ENCODE measurements at places on chromosomes 11 and 22. TPM values are rescaled to one million over a fixed set of nuclear protein-coding genes. Genes with fewer than 3 reads are reported as not detected.

The ST3GAL4 gene
- total RNA-seq = 12.5 TPM

DNA sequence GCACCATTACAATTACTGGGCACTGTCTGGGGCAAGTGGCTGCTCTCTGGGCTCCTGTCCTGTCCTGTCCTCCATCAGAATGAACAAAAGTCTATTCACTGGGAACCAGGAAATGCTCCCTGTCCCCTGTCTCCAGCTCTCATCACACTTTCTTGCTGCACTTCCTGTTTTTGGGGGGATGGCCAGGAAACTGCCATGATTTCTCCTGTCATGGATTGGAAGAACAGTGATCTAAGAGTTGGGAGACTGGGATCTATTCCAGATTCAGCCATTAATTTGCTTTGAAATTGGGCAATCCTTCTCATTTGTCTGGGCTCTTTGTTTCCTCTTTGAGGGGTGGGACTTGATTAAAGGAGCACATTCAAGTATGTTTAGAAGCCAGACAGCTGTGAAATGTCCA, 61.4 kb upstream of the KIRREL3 start:
- H3K27me3 ChIP-seq = no peaks in the 10 kb centered on the region
- H3K4me1 ChIP-seq = no peaks in the 10 kb centered on the region
- H3K36me3 ChIP-seq = no peaks in the 10 kb centered on the region
- DNase-seq = no peak
- H3K27ac ChIP-seq = no peak overlapping the region

The CASP5 gene
- not detected for total RNA-seq

GRCh38 chr11:109527496-109527895, 105.5 kb downstream of the C11orf87 start:
- no peaks in the 10 kb centered on the region for H3K27me3 ChIP-seq
- no peak overlapping the region for H3K4me3 ChIP-seq
- DNase-seq = no peak
- H3K36me3 ChIP-seq = no peaks in the 10 kb centered on the region
- H3K4me1 ChIP-seq = no peaks in the 10 kb centered on the region

The OR2AG2 gene
- total RNA-seq = not detected

DNA sequence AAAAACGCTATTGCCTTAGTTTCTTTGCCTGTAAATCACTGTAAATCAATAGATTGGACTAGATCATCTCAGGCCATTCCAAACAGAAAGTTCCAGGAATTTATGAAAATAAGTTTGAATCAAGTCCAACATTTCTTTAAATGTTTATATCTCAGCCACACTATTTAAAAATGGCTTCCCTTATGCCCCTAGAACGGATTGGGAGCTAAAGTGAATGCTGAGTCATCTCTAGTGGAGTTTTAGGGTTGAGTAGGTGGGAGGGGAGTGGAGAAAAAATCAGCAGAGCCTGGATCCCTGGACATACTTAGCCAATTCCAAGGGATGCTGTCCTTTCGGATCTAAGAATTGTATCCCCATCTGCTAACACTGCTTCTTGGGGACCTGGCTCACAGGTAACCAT, 48.6 kb downstream of the EHF start:
- DNase-seq = no peak
- H3K27ac ChIP-seq = no peak overlapping the region
- no peaks in the 10 kb centered on the region for H3K36me3 ChIP-seq
- H3K27me3 ChIP-seq = peaks cover 3% of the 10 kb centered on the region

DNA sequence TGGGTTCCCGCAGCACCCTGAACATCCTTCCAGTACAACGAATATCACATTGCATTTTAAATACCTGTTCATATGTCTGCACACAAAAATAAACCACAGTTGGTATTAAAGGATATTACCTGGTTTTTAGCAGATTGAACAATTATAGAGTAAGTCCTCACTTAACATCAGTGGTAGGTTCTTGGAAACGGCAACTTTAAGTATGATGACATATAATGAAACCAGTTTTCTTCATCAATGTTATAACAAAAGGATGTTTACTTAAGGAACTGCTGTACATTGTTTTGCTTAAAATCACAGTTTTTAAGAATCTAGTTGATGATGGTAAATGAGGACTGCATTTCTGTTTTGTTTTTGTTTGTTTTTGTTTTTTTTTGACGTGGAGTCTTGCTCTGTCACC, 28.0 kb downstream of the TRIM66 start:
- H3K4me1 ChIP-seq = no peaks in the 10 kb centered on the region
- DNase-seq = no peak
- no peaks in the 10 kb centered on the region for H3K27me3 ChIP-seq
- H3K36me3 ChIP-seq = no peaks in the 10 kb centered on the region
- no peak overlapping the region for H3K4me3 ChIP-seq

The FLRT1 gene
- total RNA-seq = not detected

DNA sequence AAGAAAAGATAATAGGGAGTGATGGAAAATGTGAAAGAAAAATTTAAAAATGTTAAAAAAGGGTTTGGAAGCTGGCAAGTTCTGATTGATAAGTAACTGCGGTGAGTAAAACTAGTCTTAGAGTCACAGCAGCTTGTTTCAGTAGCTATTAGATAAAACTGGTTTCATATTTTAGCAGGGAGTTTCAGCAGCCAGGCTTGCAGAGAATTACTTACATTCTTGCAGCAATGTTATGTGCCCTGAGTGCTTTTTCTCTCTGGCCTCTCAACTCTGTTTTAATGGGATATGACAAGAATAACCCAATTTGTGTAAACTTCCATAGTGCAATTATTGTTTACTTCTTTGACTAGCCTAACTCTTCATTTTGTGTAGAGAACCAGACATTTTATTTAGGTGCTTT, 33.6 kb downstream of the PPME1 start:
- no peak overlapping the region for H3K4me3 ChIP-seq
- H3K27ac ChIP-seq = no peak overlapping the region
- H3K27me3 ChIP-seq = no peaks in the 10 kb centered on the region
- peaks cover 11% of the 10 kb centered on the region for H3K36me3 ChIP-seq
- no peak for DNase-seq

DNA sequence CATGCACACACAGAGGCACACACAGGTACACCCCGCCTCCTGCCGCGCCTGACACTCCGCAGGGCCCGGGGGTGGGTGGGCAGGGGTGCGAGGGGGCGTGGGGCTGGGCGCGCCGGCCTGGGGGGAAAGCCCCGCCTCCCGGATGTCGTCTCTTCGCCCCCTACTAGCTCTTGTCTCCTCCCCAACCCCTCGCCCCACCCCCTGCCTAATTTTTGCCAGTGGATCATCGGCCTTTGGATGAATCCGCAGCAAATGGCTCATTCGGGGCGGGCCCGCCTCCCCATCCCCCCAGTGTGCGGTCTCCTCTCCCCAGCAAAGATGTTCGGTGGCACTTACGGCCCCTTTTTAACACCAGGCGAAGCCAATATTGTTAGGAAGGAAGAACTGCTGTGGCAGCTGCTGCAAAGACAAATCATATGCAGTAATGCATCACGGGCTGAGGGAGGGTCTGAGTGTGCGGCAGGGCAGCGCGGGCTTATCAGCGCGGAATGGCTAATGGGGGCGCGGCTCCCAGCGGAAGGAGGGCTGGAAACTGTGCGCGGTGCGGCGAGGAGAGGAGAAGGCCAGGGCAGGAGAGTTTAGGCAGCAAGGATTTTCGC, 13.4 kb upstream of the NECTIN1 start:
- no peak overlapping the region for H3K4me3 ChIP-seq
- no peak for DNase-seq
- no peaks in the 10 kb centered on the region for H3K36me3 ChIP-seq
- peaks cover 13% of the 10 kb centered on the region for H3K27me3 ChIP-seq

DNA sequence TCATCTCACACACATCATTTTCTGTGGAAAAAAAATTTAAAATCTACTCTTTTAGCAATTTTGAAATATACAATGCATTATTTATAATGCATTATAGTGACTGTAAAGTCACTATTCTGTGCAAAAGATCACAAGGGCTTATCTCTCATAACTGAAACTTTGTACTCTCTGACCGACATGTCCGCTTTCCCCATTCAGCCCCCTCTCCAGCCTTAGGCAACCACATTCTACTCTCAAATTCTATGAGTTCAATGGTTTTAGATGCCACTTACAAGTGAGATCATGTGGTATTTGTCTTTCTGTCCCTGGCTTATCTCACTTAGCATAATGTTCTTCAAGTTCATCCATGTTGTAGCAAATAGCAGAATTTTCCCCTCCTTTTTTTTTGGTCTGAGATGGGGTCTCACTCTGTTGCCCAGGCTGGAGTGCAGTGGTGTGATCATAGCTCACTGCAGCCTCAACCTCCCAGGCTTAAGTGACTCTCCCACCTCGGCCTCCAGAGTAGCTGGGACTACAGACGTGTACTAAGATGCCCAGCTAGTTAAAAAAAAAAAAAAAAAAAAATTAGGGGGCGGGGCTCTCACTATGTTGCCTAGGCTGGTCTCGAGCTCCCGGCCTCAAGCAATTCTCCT, 44.5 kb downstream of the SYN3 start:
- H3K4me1 ChIP-seq = no peaks in the 10 kb centered on the region
- no peak overlapping the region for H3K27ac ChIP-seq
- no peak for DNase-seq
- no peak overlapping the region for H3K4me3 ChIP-seq
- no peaks in the 10 kb centered on the region for H3K27me3 ChIP-seq

GRCh38 chr11:64619196-64619595, 28.2 kb downstream of the SLC22A12 start:
- H3K4me3 ChIP-seq = no peak overlapping the region
- H3K27me3 ChIP-seq = no peaks in the 10 kb centered on the region
- no peak overlapping the region for H3K27ac ChIP-seq

The GALNT18 gene
- total RNA-seq = 1.3 TPM
